ENCODE measurements at places on chromosomes 16 and 17.

- DNase-seq: no peak
Measured at GRCh38 chr17:77707546-77707945, 251.0 kb upstream of the TNRC6C start.

DNA sequence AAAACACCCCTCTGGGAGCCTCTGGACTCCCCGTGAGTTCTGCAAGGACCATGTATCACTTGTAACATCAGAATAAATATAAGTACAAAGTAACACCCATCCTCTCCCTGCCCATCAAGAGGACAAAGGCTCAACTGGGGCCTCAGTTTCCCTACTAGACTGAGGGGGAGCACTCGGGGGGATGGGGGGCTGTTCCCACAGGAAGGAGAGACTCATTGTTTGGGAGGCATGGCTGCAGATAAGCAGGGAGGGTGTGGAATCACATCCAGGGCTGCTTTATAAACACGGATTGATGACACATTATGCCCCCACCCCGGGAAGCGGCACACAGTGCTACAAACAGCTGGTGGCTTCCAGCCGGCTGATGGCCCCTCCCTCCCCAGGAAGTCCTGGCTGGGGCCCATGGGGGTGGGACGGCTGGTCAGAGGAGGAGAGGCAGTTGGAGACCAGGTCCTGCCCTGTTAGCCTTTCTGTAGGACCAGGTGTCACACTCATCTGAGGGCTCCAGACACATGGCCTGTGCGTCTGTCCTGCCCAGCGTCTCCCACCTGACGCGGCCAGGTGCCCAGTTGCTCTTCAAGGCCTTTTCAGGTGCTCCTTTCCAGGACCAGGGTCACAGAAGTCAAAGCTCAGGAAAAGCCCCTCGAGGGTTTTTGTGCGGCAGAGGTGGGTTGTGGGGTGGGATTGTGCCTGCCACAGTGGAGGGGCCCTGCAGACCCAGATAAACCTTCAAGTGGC, 1.3 kb upstream of the MPG start:
- no peak for DNase-seq

DNA sequence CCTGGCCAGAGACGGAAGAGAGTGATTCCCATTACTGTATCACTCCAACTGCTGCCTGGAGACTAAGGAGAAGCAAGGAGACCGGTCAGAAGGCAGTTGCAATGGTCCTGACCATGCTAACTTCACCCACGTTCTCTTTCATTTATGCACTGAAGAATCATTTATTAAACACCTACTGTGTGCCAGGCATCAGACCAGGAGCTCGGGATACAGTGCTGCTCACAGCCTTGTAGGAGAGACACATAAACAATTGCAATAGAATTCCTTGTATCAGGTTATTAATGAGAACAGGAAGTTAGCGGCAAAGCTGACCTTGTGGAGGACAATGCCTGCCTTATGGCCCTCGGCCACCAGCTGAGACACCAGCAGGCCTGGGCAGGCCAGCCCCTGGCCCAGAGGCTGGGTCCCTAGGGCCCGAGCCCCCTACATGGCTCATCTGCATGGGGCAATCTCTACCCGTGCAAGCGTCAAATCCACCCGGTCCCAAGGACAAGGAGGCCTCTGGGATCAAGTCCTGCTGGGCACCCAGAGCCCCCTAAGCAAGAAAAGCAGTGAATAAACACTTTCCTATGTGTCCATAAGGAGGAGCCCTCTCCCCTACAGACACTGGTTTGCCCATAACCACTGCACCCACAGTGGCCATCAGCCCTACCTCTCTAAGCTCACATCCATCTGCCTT, 8.6 kb upstream of the ENPP7 start:
- no peak for DNase-seq

DNA sequence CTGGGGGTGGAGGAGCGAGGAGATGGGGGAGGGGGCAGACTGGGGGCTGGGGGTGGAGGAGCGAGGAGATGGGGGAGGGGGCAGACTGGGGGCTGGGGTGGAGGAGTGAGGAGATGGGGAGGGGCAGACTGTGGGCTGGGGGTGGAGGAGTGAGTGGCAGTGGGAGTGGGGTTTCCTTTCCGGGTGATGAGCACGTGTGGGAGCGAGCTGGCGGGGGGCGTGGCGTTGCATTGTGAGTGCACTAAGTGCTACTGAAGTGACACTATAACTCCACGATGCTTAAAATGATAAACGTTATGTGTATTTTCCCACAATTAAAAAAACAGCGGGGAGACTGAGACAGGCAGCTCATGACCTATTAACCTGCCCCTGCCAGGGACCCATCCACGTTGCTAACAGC, 46.3 kb downstream of the CBFA2T3 start:
- no peak for DNase-seq

- DNase-seq: no peak
Measured at GRCh38 chr17:9225305-9226101, 204.2 kb downstream of the NTN1 start.

DNA sequence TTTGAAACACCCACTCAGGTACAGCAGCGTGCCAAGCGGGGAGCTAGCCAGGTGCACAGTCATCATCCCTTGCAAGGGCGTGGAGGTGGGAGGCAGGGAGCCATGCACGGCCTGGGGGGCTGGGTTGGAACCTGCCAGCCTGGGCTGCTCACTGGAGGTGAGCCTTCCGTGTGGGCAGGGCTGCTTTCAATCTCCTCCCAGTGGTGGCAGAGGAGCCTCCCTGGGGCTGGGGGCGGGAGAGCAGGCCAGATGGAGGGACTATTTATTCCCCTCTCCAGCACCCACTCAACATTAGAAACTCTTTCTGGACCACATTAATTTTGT, 90.3 kb downstream of the KATNIP start:
- DNase-seq: no peak

- no peak for DNase-seq
Measured at GRCh38 chr16:69260019-69260418, 51.1 kb upstream of the VPS4A start.

- no peak for DNase-seq
Measured at GRCh38 chr17:82599674-82600661, 48.3 kb downstream of the WDR45B start.

DNA sequence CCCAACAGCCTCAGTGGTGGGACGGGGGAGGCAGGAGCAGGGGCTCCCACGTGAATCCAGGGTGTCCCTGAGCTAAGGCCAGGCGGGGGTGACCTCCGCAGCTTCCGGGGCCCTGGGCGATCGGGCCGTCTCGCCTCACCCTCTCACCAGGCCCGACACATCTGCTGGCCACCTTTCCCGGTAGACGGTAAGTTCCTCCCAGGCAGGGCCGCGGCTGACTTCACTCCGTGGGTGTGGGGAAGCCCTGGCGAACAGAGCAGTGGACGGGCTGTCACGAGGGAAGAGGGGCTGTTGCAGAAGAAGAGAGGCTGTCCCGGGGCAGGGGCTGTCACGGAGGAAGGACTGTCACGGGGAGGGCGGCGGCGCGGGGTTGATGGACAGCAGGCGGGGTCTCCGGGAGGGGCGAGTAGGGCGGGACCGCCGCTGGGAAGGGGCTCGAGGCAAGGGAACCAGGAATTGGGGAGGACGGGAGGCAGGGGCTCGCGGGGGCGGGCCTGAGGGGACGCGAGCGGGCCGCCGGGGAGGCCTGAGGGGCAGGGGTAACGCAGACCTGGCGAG, 498 bp downstream of the PKMYT1 start:
- no peak for DNase-seq

- no peak for DNase-seq
Measured at GRCh38 chr17:20279631-20280030, 187.7 kb downstream of the LGALS9B start.

GRCh38 chr16:85663891-85664321, 24.8 kb downstream of the GINS2 start:
- no peak for DNase-seq

DNA sequence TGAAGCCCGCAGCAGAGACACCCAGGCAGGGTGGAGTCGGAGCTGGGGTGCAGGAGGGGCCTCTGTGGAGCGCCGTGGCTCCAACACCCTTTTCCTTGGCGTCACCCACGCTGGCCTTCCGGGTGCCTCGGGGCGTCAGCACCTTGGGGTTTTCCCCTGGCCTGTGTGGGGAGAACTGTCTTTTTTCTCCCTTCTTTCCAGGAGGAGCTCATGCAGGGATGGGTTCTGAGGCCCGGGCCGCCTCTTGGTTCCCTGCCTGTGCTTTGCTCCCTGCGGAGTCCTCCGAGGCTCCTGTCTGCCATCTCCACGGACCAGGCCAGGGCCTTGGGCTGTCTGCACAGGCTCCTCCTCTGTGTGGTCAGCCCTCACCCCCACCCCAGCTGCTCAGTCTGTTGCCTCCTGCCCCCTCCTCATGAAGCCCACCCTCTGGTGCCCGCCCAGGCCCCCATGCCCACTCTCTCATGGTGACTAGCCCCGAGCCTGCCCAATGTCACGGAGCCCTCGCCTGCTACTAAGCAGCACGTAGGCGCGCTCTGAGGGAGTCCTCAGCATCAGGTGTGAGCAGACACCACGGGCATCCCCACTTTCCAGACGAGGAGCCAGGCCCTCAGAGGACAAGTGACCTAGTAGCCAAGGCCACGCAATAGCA, 5.0 kb downstream of the KATNB1 start:
- DNase-seq: no peak

DNA sequence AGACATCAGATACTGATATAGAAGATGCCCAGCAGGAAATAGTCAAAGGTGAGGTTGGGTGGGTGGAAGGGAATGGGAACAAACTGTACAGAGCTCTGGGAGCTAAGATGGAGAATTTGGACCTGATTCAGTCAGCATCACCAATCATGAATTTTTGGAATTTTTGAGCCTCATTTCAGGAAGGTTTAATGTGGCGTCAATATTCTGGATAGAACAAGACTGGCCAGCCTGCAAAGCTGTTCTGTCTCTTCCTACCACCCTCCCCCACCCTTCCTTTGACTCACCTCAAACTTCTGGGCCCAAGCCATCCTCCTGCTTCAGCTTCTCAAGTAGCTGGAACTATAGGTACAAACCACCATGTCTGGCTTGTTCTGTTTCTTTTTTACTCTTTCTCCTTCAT, 32.6 kb downstream of the CTCF start:
- peak; percentile 6 for DNase-seq

- no peak for DNase-seq
Measured at GRCh38 chr16:21100447-21100846, 50.2 kb downstream of the DNAH3 start.

GRCh38 chr17:19390951-19391350, 4.0 kb upstream of the MFAP4 start:
- no peak for DNase-seq

DNA sequence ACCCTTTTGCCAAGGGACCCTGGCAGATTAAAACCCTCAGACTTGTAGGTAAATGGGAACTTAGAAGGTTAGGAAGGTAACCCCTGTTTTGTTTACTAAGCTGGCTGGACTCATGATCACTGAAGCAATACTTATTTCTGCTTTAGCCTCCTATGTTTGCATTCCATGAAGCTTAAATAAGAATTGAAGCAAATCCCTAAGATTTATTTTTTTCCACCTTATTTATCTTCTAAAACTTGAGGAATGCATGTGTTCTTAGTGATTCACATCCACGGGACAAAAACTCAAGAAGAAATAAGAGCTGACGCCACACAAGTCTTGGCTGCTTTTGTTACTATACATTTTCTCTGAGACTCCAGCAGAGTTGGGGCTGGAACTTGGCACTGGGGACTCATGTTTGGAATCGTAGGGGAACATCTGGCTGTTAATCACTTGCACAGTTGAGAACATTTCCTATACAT, 35.5 kb downstream of the CLUAP1 start:
- no peak for DNase-seq

DNA sequence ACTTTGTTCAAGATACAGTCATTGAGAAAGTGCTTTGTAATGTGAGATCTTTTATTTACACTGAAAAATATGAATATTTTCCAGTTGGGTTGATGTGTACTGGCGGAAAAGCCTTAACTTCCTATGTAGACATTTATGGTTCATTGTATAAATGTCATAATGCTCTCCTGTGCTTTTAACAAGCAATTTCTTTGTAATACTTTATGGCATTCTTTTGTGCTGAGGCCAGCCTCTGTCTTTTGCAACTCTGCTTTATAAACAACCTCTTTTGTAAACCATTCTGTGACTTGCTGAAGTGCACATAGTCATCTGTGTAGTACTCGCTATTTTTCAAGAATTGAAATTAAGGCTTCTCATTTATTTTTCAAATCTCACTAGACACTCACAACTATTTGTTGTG, 291.2 kb downstream of the CDH11 start:
- no peak for DNase-seq

DNA sequence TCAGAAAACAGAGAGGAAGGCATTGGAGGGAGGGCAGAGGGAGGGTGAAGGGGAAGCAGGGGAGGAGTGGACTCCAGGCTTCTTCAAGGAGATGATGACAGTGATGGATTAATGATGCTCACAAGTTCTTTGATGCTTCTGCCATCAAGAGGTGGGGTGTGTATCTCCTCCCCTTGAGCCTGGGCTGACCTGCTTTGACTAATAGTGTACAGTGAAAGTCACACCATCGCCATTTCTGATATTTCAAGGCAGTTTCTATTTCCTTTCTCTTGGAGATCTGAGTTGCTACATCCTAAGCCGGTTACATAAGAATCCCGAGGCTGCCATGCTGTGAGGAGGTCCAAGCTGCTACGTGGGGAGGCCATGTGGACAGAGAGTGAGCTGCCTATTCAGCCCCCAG, 312.5 kb downstream of the MAF start:
- no peak for DNase-seq

DNA sequence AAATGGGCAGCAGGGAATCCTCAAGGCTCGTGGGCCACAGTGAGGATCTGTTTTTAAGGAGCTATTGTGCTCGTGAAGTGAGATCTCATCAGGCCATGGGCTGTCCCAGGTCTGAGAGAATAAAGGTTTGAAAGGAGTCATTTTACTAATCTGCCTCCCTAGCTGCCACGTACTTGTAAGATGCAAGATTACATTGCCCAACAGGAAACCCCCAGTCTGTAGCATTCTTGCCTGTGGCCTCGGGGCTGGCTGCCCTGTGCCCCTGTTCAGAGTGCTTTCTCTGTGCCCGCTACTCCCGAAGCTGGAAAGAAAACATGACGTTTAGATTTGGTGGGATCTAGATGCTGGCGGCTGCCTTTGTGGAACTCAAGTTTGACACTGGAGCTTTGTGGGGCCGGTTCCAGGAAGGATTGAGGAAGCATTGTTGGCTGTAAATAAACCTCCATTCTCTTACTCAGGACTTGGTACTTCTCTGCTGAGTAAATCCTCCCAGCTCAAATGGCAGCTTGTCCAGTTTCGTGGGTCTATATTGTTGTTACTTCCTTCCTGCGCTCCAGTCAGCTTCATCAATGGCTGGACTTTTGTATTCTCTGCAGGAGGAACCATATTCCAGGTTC, 21.2 kb downstream of the SAP30BP start:
- no peak for DNase-seq

DNA sequence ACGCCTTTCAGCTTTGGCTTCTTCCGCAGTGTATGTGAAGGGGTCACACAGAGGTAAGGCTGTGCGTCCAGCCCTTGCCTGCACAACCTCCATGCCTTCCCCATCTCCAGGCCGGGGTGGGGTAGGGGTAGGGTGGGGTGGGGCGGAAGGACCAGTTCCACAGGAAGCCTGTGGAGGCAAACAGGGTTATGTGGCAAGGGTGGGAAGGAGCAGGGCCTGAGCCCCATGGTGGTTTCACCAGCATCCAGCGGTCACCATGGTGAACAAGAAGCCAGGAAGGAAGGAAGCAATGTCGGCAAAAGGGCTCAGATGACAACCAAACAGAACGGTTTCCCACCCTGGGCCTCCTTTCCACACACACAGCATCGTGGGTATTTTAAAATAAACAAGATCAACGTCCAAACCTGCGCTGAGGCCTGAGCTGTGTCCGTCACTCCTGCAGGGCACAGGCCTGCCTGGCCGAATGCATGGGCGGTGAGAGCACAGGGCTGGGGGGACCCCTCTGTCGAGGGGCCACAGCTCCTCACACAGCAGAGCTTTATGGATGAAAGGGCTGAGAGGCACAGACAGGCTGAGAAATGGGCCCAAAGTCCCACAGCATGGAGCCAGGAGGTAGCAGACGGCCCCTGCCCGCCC, 80.5 kb downstream of the ZNF778 start:
- DNase-seq: no peak

- DNase-seq: no peak
Measured at GRCh38 chr17:3739422-3740124, 15.9 kb downstream of the HASPIN start.
